ENCODE measurements at places on chromosomes 2 and 18. TPM values are rescaled to one million over a fixed set of nuclear protein-coding genes. Genes with fewer than 3 reads are reported as not detected.

Gene REG1A
- total RNA-seq = not detected

Gene MOCOS
- 2.2 TPM for total RNA-seq

Gene BIRC6
- total RNA-seq = 206 TPM

Gene DAW1
- total RNA-seq = not detected

Gene ACKR3
- not detected for total RNA-seq

Gene PRKAG3
- not detected for total RNA-seq

Gene C2orf72
- total RNA-seq = 0.22 TPM

Gene TRIB2
- 26.4 TPM for total RNA-seq

Gene HOXD13
- total RNA-seq = 7.5 TPM

Gene SKOR2
- not detected for total RNA-seq

Gene TBR1
- total RNA-seq = not detected

Gene SULT6B1
- total RNA-seq = not detected

Gene NOSTRIN
- total RNA-seq = 0.11 TPM

Gene MC4R
- total RNA-seq = not detected

Gene XDH
- under 0.01 TPM for total RNA-seq

Gene PTRHD1
- total RNA-seq = 19.9 TPM

Gene LDLRAD4
- total RNA-seq = 0.22 TPM

Gene R3HDM1
- 10.6 TPM for total RNA-seq

Gene DNAJC5G
- not detected for total RNA-seq

Gene DNAH7
- total RNA-seq = 1.4 TPM

Gene GPATCH11
- total RNA-seq = 7.6 TPM

Gene KCNF1
- not detected for total RNA-seq

Gene CNDP1
- not detected for total RNA-seq

Gene REG1B
- not detected for total RNA-seq

Gene DSC1
- total RNA-seq = not detected

Gene FBXO48
- total RNA-seq = 0.66 TPM

Gene SERPINB7
- 136 TPM for total RNA-seq

Gene LAMA3
- total RNA-seq = 30.5 TPM

Gene UCN
- total RNA-seq = 0.22 TPM

Gene REG3G
- not detected for total RNA-seq

Gene SERTAD2
- total RNA-seq = 10.0 TPM

Gene DOK1
- 35.0 TPM for total RNA-seq

Gene ALPG
- total RNA-seq = not detected

Gene AQP12A
- not detected for total RNA-seq

Gene DPP10
- not detected for total RNA-seq

Gene CCL20
- total RNA-seq = not detected

Gene LOXHD1
- total RNA-seq = not detected

Gene MGAT4A
- 0.87 TPM for total RNA-seq

Gene GAREM2
- 0.22 TPM for total RNA-seq

Gene VSNL1
- 0.77 TPM for total RNA-seq

Gene CYTIP
- total RNA-seq = not detected

Gene PAX8
- 0.12 TPM for total RNA-seq

Gene WNT10A
- not detected for total RNA-seq

Gene LONRF2
- 7.6 TPM for total RNA-seq

Gene TSGA10
- total RNA-seq = 3.7 TPM

Gene PNO1
- total RNA-seq = 13.6 TPM
